ENCODE measurements at places on chromosomes 12 and 14.
A peak's percentile ranks its signal among the peaks of the same experiment; 100 is the strongest.

DNA sequence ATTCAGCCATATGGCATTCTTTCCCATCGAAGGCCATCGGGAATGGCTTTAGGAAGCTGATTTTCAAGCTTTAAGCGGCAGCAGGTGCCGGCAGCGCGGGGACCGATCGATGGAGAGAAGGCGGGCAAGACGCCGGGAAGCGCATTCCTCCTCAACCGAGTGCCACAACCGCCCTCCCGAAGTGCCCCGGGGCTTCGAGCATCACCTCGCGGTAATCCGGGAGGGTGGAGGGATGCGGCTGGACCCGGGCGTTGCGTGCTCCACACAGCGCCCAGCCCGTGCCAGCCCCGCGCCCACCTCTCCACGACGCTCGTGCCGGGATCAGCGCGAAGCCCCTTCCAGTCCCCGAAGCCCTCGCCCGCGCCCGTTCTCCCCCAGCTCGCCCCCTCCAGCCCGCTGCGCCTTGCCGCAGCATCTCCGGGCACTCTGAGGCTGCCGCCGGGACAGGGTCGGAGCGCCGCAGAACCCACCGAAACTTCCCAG, 3.2 kb downstream of the USP44 start:
- no peak for DNase-seq

DNA sequence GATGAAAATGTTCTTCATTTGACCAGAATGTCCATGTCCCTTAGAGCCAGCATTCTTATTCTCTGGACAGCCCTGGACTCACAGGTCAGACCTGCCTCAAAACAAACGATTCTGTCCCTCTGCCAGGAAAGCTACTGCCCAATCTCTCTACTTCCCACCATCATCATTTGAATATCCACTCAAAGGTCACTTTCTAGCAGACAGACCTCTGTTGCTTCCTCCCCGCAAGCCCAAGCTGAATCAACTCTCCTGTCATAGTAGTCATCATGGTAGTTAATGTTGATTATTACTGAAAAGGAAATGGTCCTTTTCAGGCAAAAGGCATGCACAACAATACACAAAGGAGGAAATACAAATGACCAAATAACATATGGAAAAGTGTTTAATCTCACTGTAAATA, 39.6 kb upstream of the CPM start:
- DNase-seq, result no peak

DNA sequence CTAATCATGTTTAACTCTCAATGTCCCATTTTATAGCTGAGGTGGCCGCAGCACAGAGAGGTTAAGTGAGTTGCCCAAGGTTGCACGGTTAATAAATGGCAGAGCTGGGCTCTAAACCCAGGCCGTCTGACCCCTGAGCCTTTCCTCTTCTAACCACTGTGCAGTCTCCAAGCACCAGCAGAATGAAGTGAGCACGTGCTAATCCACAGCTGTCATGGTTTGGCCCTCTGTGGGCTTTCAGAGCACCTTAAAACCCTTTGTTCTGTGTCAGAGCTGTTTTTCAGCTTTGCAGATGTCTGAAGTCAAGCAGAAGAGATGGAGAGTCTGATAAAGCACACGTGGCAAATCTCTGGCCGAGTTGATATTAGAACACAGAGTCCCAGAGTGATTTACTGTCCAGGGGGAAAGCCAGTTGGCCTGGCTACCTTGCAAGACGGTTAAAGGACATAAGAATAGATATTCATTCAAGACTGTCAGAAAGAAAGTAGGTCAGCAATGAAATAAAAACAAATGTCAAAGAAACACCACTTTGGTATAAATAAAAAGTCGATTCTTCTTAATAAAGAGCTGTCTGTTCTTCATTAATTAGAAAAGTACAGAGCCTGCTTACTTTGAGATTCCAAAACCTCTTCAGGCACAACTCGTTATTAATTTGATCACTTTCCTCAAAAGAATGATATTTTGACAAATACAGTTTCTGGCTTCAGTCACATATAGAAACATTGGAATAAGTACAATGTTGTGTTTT, 107.3 kb downstream of the CRADD start:
- peak; percentile 34 for DNase-seq

DNA sequence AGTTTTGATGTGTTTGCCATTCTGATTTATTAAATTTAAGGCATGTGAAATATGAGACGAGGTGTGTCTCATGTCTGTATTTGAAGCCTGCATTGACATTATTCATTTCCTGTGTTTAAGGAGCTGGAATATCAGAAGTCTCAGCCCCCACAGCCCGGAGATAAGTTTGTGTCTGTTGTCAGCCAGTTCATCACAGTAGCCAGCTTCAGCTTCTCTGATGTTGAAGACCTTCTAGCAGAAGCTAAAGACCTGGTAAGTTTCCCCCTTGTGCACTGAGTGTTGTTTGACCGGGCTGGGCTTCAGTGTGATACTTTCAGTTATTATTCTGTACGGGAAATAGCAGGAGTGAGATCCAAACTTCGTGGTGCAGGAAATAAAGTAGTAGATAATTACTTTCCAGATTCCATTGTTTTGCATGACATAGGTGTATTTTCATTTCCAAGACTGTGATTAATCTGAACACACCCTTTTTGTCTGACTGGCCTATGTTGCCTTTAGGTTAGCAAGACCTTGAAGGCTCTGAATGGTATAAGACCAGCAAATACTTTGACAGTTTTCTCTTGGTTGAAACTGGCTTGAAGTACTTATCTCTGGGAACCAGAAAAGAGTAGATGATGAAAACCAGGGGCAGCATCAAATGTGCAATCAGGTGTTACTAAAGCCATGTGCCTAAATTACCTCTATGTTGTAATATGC, 101.5 kb downstream of the GPR135 start:
- no peak for DNase-seq

GRCh38 chr12:92007787-92008186, 137.9 kb downstream of the BTG1 start:
- DNase-seq, result no peak

DNA sequence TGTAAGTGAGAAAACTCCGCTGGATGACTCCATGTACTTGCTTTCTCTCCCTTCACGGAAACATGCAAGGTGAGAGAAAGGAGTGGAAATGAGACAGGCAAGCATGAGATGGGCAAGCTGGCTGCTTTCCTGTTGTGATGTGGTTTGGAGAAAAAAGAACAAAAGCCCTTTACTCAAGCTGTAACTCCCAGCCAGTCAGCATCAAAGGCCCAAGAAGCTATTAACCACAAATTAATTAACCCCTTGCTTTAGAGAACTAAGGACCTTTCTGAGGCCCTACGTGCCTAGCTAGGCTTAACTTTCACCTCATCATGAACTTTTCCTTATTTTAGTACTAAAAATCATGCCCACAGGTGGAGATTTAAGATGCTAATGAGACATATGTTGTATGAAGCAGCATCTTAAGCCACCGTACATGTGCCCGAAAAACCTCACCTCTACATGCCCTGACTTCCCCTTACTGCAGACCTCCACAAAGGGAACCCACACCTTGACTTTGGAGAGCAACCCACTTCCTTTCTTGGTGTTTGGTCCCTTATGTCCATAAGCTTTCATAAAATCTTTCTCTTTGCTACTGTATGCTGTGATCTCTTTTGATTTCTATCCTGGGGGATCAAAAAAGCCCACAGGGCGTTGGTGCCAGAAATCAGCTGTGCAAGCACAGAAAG, 87.0 kb downstream of the GALNT8 start:
- DNase-seq, result peak; percentile 38

- peak; percentile 28 for DNase-seq
These were observed 6.5 kb upstream of the HCFC2 start for GRCh38 chr12:104057771-104058197.

- no peak for DNase-seq
These were observed 101.5 kb downstream of the ELK3 start for GRCh38 chr12:96295532-96296160.

- DNase-seq, result no peak
These were observed 63.4 kb upstream of the CCND2 start for GRCh38 chr12:4210183-4210582.

DNA sequence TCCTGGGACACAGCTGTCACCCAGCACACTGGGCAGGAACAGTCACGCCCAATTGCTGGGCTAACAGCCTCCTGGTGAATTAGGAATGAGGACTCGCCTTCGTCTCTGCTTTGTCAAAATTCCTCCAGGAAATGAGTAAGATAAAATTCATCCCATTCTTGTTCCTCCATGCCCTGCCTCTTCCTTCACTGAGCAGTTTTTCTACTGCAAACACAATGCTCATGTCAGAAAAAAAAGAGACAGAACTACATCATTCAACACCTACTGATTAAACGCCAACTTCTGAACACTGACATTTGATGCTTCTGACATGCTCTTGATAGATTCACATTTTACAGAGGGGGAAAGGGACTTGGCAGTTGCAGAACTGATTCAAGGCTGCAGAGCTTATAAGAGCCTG, 37.5 kb upstream of the DTX1 start:
- DNase-seq, result no peak

GRCh38 chr12:83122623-83122934, 435.9 kb downstream of the TMTC2 start:
- no peak for DNase-seq

GRCh38 chr12:108747563-108747962, 16.2 kb upstream of the CORO1C start:
- no peak for DNase-seq

GRCh38 chr12:6539707-6540134, 5.4 kb downstream of the GAPDH start:
- DNase-seq, result no peak

GRCh38 chr12:93449277-93449676, 7.5 kb upstream of the UBE2N start:
- DNase-seq, result no peak

DNA sequence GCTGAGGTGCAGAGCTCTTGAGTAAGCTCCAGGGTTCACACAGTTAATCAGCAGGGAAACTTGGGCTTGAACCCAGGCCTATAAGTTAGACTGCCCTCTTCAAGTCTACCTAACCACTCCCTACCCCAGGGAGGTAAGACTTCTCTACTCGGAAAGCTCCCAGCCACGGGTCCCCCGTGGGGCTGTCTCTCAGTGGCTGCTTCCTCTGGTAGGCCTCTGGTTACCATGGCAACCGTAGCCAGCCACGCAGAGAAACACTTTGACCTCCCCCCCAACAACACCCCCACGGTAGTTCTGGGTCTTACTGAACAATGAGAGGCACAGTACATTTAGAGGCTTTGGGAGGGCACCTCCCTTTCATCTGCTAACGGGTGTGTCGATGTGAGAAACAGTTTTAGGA, 245.2 kb downstream of the AACS start:
- no peak for DNase-seq

- no peak for DNase-seq
These were observed 9.8 kb downstream of the SNX6 start for GRCh38 chr14:34620115-34620514.

- DNase-seq, result no peak
These were observed 41.1 kb downstream of the ERH start for GRCh38 chr14:69356903-69357543.

DNA sequence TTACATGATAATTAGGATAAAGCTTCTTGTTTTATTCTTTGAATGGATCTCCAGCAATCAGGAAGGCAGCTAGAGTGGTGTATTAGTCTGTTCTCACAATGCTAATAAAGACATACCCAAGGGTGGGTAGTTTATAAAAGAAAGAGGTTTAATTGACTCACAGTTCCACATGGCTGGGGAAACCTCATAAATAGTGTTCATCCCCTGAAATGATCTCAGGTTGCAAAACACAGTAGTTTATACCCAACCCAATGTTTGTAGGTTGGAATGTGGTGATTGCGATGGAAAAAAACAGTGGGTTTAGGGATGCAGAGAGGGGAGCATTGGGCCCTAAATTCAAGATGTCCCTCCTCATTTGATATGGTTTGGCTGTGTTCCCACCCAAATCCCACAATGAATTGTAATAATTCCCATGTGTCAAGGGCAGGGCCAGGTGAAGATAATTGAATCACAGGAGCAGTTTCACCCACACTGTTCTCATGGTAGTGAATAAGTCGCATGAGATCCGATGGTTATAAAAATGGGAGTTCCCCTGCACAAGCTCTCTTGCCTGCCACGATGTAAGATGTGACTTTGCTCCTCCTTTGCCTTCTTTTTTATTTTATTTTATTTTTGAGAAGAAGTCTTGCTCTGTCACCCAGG, 11.5 kb downstream of the MUCL1 start:
- DNase-seq, result no peak

DNA sequence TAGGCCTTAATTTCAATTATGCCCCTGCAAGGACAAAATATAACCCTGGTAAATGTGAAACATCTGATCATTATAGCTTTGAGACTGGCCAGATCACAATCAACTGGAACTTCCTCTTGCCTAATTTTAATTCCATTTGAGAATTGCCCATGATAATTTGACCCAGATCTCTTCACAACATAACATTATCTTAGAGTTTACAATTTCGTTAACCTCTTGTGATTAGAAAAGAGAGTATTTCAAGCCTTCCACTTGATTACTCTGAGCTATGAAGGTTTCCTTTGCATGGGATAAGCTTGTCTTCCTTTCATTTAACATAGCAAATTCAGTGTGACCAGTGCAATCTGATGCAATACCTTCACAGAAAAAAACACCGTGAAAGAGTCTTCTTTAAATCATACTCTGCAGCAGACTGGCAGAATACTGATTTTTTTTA, 143.6 kb downstream of the DUSP6 start:
- no peak for DNase-seq

GRCh38 chr12:6863586-6864321, 3.6 kb upstream of the TPI1 start:
- no peak for DNase-seq

- no peak for DNase-seq
These were observed 836 bp downstream of the AAAS start for GRCh38 chr12:53320352-53321195.

DNA sequence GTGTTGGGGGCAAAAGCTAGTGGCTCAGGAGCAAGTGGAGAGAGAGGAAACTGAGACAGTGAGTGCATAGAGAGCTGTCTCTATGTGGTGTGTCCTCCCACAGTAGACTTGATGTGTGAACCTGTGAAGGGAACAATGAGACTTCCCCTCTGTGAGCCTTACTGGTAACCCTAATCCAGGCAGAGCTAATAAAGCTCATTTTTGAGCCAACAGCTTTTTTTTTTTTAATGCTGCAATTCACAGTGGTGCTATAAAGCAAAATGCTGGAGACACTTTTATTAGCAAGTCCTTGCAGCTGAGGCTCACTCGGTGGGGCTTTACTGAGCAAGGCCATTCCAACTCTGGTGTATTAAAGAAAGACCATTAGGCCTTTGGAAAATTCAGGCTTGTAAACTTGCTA, 26.9 kb downstream of the FBXW8 start:
- DNase-seq, result no peak

GRCh38 chr12:41424651-41425050, 236.5 kb downstream of the PDZRN4 start:
- DNase-seq, result no peak

DNA sequence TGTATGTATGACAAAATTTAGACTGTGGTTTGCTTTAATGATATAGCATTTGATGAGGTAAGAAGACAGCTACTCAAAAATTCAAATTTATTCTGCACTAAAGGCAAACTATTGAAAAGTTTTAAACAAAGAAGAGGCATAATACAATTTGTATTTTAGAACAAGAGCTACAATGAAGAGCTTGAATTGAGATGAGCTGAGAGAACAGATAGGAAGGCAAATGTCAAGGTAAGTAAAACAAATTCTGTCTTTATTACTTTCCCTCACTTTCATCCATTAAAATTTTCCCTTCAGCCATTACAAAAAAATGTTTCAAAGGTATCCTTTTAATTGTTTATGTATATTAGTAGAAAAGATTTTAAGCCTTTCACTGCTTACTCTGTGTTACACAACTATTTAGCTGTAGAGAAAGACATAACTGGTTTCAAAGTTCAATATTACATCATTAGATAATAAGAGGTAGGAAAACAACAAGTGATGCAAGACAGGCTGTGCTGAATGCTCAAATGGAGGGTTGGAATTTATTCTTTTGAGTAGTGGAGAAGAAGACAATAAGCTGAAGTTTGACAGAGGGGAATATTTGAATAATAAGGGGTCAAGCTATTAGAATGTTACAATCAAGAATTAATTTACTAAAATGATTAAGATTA, 1334.1 kb downstream of the FSCB start:
- no peak for DNase-seq
